Stimulated activated CD4-positive, alpha-beta T cell treated with anti-CD3 and anti-CD28 coated beads, TNF-alpha, amount 100 ng/mL, for 24 hours (primary cell): ENCODE measurements at places on chromosomes 7 and 10.

GRCh38 chr7:1413936-1414639, 45.2 kb downstream of the MICALL2 start:
- DNase-seq = no peak

GRCh38 chr10:124957404-124957947, 15.6 kb downstream of the ZRANB1 start:
- DNase-seq = no peak

DNA sequence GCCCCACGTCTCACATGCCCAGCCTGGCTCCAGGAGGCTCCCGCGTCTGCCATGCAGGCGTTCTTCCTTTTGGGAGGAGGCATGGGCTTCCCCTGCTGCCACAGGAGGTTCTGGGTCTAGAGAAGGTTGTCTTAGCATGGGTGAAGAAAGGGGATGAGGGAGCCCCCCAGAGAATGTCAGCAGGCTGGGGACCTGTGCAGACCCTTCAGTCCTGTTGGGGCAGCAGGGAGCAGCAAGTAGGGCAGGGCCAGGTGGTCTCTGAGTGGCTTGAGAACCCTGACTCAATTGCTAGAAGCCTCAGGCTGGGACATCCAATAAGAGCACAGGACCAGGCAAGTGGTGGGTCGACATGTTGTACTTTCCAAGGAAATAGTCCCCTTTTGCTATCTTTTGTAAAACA, 34.4 kb upstream of the ADCYAP1R1 start:
- no peak for DNase-seq

GRCh38 chr7:8155836-8156235, 106.1 kb downstream of the ICA1 start:
- no peak for DNase-seq

- no peak for DNase-seq
Measured at GRCh38 chr7:118590107-118590506, 365.6 kb downstream of the ANKRD7 start.
